Aorta (tissue), 5 donors: ENCODE measurements at places on chromosomes 7 and 10. TPM values are rescaled to one million over a fixed set of nuclear protein-coding genes. Genes with fewer than 3 reads are reported as not detected.

Gene GRID1
- not detected for polyA plus RNA-seq

Gene PAPSS2
- polyA plus RNA-seq, result 19.8 TPM

Gene TEX36
- polyA plus RNA-seq, result not detected

Gene WDR86
- not detected for polyA plus RNA-seq

DNA sequence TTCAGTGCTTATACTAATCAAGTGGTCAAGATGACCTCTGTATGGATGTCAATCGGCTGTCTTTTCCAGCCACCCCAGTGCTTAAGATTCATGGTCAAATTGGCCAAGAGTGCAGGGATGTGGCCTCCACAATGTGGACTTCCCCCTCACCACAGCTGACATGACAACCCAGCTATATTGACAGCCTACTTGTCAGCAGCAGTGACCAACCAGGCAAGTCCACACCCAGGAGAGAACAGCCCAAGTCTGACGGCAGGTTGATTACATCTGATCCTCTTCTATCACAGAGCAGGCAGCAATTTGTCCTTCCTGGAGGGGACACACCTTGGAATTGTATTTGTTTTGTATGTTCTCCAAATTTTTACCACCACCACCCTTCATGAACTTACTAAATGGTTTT is 8.2 kb upstream of the ERVW-1 start:
- peaks cover 1% of the 10 kb centered on the region for H3K36me3 ChIP-seq
- H3K4me1 ChIP-seq, result no peaks in the 10 kb centered on the region
- no peak overlapping the region for H3K27ac ChIP-seq
- H3K27me3 ChIP-seq, result no peaks in the 10 kb centered on the region
- DNase-seq, result no peak

DNA sequence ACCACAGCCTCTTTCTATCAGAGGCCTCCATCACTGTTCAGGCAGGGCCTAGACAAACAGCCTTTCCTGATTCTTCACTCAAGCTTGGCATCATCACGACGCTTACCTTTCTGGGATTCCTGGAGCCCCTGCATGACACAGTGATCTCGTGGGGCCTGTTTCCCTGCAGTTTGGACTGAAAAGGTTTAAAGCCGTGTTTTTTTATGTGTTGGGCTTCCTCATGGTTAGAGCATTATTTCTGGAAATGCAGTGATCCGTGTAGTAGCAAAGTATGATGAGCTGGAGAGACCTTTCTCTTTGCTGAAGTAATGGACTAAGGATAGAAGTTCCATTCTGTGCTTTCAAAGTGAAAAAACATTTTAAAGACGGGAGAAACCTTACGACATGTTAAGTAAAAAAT is 169.1 kb downstream of the BMPER start:
- no peak overlapping the region for H3K27ac ChIP-seq
- no peak overlapping the region for H3K4me3 ChIP-seq
- no peaks in the 10 kb centered on the region for H3K4me1 ChIP-seq
- no peak for DNase-seq

Gene NAT16
- not detected for polyA plus RNA-seq
